Globus pallidus (tissue), 1 donor: ENCODE measurements at places on chromosomes 1 and 21.

GRCh38 chr1:117392771-117393170 lies 25.5 kb downstream of the MAN1A2 start:
- no peak for DNase-seq

DNA sequence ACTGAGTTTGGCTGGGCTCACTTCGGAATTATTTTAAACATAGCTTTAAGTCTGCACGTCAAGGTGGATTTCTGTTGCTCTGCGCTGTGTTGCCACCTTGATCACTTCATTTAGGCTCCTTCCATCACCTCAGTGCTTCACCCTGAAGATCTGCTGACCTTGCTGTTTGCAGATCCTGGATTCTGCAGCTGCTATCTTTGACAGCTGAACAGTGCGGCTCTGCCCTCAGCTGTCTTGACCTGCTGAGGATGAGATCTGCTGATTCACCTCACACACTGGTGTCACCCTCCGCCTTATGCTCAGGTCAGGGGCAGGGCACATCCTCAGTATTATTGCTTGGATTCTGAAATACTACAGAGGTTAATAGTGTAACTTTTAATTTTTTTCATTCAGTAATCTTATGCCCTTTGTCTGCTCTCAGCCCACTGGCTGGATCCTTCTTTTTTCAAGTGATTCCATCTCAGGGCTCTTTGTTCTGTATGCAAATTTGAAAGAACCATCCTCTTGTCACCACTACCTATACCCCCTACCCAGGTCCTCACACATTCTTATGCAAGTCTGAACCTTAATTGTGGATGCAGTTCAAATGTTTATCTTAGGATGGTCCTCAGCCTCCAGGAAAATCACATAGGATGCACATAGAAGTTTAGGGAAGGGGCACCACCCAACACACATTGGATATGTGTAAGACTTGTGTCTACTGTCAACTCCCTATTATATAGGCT lies 364.0 kb downstream of the OLFM3 start:
- no peak for DNase-seq

GRCh38 chr1:66518654-66519053 lies 15.3 kb upstream of the SGIP1 start:
- no peak for DNase-seq

- DNase-seq = no peak
Measured at GRCh38 chr1:185435696-185436379, 118.8 kb upstream of the IVNS1ABP start.

GRCh38 chr1:205190845-205191577 lies 20.5 kb downstream of the DSTYK start:
- no peak for DNase-seq

DNA sequence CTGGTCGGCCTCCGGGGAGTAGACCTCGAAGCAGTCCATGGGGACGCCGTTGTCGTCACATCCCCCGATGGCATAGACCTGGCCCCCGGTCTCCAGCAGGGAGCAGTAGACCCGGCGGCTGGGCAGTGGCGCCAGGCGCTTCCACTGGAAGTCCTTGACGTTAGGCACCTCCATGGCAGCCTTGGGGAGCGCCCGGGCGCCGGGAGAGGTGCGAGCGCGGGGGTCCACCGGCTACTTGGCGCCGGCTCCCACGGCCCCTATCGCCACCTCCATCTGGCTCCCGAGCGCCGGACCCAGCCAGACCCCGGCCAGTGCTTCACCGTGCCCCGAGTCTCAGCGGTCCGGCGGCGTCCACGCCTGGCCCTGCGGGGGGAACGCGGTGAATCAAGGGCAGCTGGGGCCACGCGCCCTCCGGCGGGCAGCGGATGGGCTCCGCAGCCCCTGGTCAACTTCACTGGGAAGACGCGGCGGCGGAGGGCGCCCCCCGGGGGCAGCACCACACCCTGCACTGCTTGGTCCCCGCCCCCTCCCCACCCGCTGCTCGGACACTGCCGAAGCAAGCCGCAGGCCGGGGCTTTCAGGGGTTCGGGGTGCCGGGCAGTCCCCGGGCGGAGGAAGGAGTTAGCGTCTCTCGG lies 13.2 kb downstream of the KLHDC8A start:
- no peak for DNase-seq

DNA sequence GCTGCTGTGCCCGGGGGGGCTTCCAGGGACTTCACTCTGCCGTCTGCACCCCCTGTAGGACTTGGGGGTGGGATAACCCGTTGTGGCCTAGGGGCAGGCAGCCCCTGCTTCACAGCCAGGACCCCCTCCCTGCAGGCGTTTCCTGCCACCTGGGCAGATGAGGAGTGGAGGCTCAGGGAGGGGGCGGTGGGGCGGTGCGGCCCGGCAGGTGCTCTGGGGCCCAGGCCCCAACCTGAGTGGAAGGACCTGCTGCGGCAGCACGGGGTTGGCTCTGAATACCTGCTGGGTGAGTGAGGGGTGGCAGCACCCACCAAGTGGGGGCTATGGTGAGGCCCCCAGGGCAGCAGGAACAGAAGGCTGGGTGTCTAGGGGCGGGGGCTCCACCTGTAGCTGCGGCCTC lies 78.6 kb upstream of the TTC34 start:
- no peak for DNase-seq

DNA sequence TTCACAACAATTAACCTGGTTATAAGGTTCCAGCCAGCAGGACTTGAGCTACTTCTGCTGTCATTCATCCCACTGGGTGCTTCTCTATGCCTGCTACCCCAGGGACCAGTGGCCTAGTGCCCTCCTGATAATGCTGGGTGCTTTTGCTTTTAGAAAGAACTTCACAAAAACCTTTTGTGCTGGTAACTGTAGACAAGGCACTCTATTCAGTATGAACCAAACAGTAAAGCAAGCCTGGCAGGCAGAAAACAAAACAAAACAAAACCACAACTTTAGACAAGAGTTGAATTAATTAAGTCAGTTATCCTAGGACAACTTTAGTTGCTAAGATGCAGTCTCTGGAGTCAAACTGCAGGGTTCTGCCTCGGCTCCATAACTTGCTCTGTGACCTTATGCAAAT lies 61.9 kb upstream of the ADGRL2 start:
- no peak for DNase-seq

- no peak for DNase-seq
Measured at GRCh38 chr1:244862354-244862698, 2.0 kb downstream of the HNRNPU start.

- DNase-seq = no peak
Measured at GRCh38 chr1:180137776-180138175, 16.9 kb upstream of the QSOX1 start.

DNA sequence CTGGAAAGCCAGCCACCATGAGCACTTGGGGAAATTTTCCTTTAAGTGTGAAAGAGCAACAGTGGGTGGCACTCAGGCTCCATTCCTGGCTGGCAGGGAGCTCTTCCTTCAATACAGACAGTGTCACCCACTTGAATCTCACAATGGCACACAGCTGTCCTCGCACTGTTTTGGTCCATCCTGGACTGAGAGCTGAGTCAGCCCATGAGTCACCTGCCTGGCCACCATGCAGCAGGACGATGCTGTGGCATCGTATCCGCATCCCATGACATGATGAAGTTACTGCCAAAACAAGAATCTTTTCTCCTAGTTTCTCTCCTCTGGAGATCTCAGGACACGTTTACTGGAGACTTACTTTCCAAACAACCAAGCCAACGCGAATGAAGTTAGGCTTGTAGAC lies 6.0 kb downstream of the TMPRSS2 start:
- DNase-seq = no peak

DNA sequence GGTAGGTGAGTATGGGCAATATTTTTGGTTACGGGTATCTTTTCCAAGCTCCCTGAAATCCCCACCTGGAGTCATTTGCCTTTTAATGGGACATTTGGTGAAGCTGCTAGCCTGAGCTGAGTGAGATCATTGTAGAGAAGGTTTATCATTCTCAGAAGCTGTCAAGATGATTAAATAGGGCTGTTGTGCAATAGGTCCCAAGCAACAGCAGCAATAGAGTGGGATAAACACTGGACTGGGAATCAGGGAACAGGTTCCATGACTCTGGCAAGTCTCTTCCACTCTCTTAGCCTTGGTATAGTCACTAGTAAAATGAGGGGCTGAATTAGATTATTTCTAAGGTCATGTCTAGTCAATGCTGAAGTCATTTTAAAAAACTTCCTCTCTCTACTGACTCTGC lies 30.3 kb upstream of the FAM78B start:
- DNase-seq = no peak

DNA sequence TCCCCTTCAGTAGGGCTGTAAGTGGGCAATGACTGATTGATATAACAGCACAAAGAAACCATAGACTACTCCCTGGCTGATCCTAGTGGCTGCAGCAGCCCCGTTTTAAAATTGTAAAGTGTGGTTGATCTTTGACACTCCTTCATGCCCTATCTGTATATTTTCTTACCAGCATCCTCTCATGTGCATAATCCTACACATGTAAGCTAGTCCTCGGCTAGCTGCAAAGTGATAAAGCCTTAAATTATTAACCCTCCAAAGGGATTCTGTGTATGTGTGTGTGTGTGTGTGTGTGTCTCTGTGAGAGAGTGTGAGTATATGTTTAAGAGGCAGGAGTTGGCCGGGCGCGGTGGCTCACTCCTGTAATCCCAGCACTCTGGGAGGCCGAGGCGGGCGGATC lies 30.8 kb upstream of the CDC14A start:
- no peak for DNase-seq

GRCh38 chr1:156944268-156944667 lies 23.8 kb downstream of the LRRC71 start:
- no peak for DNase-seq

DNA sequence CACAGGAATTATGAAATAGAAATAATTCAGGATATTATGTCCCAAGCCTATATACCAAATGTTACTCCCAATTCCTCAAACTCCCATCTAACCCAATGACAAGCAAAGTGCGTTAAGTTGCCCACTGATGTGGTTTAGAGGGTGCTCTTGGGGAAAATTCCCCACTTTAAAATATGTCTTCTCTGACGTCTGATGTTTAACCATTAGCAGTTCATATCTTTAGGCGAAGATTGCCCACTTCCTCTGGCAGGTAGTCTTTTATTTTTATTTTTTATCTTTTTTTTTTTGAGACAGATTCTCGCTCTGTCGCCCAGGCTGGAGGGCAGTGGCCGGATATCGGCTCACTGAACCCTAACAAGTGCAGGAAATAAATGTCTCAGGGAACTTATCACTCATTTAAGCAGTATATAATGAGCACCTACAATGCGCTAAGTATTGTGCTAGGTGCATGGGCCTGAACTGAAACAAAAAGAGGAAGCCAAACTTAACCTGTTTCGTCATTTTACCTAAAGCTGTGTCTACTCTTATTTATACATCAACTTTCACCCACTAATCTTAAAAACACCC lies 1.3 kb upstream of the LYST start:
- DNase-seq = no peak

DNA sequence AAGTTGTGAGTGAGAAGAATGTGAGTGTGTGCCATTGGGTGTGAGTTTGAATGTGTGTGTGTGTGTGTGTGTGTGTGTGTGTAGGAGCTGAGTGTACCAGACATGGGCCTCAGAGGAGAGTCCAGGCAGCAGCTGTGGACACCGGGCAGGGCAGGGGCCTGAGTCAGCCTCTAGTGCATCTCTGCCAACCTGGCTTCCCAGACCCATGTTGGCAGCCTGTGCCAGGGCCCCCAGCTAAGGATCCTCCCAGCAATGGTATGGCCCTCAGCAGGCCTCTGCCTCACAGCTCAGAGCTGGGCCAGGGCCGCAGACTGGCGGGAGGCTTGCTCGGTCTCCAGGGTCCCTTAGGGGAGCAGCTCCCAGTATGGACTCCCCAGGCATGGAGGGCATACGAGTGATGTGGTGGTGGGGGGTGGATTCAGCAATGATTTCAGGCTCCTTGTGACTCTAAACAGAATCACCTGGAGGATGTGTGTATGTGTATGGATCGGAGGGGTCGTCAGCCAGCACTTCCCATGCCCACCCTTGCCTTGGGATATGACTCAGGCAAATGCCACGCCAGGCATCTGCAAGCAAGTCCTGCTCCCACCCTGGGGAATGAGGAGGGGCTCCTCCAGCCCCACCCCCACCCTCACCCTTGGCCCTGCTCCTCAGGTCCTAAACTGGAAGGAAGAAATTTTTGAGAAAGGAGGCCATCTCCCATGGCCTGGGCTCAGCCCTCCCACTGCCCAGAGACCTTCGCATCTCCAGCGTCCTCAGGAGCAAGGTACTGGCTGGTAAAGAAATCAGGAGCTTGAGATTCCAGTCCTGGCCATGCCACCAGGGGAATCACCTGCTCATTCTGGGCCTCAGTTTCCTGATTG lies 1.8 kb upstream of the FOXO6 start:
- DNase-seq = no peak

- DNase-seq = no peak
Measured at GRCh38 chr1:53653631-53654030, 85.3 kb downstream of the GLIS1 start.

GRCh38 chr1:192809307-192810252 lies 741 bp downstream of the RGS2 start:
- peak; percentile 60 for DNase-seq

DNA sequence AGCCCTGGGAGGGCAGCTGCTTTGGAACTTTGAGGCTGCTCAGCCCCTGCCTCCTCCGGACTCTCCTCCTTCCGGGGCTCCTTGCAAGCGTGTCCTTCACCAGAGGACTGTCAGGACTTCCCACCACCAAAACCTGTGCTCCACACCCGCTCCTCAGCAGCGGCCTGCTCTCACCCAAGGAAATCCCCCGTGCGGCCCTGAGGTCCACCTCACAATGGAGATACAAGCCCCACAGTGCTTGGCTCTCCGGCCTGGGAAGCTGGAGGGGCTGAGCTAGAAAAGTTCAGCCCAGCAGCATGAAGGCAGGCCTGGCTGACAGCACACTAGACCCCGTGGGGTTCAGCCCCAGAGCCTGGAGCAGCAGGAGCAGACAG lies 33.6 kb downstream of the PGBD5 start:
- no peak for DNase-seq

DNA sequence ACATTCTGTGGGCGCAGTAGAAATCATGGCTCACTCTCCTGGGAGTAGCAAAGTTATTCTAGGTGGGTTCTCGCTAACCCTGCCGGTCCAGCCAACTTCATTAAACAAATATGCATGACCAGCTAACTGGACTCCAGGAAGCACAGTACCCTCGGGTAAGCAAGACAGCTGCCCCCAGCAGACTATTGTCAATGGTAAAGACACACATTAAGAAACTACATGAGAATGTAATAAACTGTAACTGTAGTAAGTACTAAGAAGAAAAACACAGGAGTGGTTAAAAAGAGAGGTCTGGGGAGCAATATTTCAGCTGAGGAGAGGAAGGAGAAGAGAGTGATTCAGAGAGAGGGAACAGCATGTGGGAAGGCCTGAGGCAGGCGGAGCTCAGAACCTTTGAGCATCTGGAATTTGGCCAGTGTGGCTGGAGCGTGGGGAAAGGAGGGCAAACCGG lies 7.4 kb downstream of the SLC2A5 start:
- no peak for DNase-seq
